ENCODE measurements at places on chromosomes 4 and X. TPM values are rescaled to one million over a fixed set of nuclear protein-coding genes. Genes with fewer than 3 reads are reported as not detected.

ARMCX4 gene
- polyA plus RNA-seq = 31.4 TPM

RBM46 gene
- polyA plus RNA-seq = not detected

MAGEA2B gene
- not detected for polyA plus RNA-seq

GPR143 gene
- polyA plus RNA-seq = 13.3 TPM

CXCL3 gene
- polyA plus RNA-seq = not detected

MGAT4D gene
- not detected for polyA plus RNA-seq

SRPX2 gene
- polyA plus RNA-seq = 14.8 TPM

GRID2 gene
- 2.2 TPM for polyA plus RNA-seq

BANK1 gene
- 3.0 TPM for polyA plus RNA-seq

CHIC1 gene
- polyA plus RNA-seq = 11.7 TPM

SMIM10 gene
- polyA plus RNA-seq = 8.1 TPM

HEPH gene
- polyA plus RNA-seq = 51.6 TPM

SPANXA2 gene
- not detected for polyA plus RNA-seq

TRAM1L1 gene
- 15.4 TPM for polyA plus RNA-seq

FAM120C gene
- polyA plus RNA-seq = 12.1 TPM

MAGEC1 gene
- polyA plus RNA-seq = not detected

GRCh38 chr4:164383358-164384220 is 370.3 kb upstream of the SMIM31 start:
- DNase-seq = peak; percentile 43

- no peak for DNase-seq
Measured at GRCh38 chrX:123976706-123977316, 15.3 kb downstream of the STAG2 start.

GRCh38 chr4:48047421-48047844 is 30.9 kb downstream of the NIPAL1 start:
- DNase-seq = no peak

- peak; percentile 64 for DNase-seq
Measured at GRCh38 chr4:6200011-6200921, at the start of gene JAKMIP1. TSS of gene JAKMIP1 (minus strand) at chr4:6200549. CDS start at chr4:6112850, 87,699 bp downstream.

DNA sequence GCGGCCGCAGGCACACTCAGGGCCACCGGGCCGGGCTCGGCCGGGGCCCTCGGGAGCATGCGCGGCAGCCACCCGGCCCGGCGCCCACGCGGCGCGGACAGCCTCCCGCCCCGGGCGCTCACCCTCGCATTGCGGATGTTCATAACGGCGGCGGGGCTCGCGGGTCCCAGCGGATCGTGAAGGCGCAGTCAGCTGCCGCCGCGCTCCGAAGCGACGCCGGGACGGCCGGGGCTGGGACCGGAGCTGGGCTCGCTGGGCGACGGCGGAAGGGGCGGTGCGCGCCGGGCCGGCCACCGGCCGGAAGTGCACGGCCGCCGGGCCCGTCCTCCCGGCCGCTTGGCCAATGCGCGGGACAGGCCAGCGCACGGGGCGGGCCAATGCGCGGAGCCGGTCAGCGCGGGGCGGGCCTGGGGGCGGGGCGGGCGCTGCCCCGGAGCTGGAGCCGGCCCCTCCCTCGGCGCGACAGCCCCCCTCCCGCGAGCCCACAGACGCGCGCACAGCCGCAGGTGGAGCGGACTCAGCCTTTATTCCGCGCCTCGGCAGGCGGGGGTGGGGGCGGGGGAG is at the start of gene NAA10:
Gene NAA10, minus strand, starts transcription at position 276 of the 564 bp plus-strand sequence. Its CDS starts 133 bp downstream, at position 143.
- peak; percentile 73 for DNase-seq

DNA sequence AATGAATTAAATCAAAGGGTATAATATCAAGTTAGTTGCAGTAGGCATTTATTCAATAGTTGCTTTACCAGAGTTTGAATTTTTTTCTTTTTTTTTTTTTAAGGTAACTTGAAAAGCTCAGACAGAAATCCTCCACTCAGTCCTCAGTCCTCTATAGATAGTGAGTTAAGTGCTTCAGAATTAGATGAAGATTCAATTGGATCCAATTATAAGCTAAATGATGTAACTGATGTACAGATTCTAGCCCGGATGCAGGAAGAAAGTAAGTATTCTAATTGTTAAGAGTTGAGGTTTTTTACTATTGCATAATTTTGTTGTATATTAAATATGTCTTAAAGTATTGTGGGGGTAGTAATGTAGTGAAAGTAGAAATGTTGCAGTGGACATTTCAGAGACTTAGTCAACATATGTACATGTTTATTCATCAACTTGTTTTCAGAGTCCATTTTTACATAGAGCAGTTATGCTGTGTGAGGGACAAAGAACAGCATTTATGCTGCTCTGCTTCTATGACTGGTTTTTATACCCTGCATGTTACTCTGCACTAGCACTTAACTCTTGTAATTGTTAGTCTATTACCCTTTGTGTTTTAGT is 38.4 kb downstream of the SLAIN2 start:
- DNase-seq = no peak

DNA sequence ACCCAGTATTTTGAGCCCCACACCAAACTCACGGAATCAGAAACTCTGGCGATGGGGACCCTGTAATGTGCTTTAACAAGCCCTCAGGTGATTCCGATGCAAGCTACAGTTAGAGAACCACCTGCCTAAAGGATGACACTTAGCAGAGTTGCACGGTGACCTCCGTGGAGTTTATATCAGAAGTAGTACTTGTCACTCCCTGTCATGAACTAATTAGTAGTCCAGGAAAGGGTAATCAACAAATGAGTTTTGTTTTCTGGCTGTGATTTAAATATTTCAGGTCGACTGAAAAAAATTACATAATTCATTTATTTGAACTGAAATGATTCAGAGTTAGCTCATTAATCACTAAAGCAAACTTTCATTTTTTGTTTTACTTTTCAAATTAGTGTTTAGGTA is 56.4 kb downstream of the TMA16 start:
- no peak for DNase-seq

DNA sequence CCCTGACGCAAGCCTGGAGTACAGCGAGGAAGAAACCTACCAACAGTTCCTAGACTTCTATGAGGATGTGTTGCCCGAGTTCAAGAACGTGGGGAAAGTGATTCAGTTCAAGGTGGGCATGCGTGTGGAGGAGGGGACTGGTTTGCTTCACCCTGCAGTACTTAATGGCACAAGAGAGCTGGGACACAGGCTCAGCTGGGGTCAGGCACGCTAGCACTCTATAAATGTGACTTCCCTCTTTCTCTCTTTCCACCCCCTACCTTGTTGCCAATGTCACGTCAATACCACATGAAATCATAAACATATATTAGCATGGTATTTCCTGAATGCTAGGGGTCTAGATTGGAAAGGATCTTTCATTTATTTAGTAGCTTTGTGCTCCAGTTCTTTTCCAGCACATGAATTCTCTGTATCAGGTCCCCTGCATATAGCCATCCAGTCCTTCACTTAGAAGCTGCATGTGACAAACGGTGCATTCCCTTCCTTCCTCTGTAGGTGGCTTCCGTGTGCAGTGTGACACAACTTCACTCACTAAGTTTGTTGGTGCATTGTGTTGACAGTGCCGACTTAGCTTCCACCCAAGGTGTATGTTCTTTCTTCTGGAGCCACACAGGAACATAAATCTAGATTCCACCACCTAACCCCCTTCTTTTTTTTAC is 25.6 kb downstream of the ZRSR2 start:
- peak; percentile 15 for DNase-seq

DNA sequence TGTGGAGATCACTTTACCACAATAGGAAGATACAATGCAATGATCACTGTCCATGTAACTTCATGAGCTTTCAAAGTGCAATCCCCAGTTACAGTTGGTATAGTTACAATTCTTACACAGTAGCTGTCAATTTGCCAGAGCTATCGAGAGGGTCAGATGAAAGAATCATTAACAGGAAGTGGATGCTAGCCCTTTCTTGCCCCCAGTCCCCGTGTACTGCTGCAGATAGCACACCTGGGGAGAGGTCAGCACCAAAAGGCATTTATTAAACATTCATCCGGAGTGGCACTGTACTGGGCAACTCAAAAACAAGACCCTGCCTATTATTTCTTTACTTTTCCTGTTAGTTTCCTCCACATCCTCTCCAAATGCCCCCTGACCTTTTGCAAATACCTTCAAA is 47.7 kb downstream of the SOD3 start:
- no peak for DNase-seq

DNA sequence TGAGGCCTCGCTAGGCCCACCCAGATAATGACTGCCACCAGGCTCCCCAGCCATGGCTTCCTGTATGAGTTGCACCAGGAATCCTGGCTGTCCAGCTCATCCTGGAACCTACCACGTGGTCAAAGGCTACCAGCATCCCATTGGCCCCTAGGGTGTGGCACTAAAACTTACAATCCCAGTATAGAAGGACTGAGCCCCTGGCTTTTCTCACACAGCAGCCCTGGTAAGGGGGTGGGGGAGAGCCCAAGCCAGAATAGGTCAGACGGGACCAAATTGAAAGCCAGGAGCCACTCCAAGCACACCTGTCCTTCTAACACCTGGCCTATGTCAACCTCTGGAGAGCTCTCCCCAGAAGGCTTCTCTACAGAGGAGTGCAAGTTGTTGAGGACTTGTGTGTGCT is 269.3 kb upstream of the AGTR2 start:
- DNase-seq = no peak

- no peak for DNase-seq
Measured at GRCh38 chr4:179372242-179372641, 1930.0 kb upstream of the AGA start.

DNA sequence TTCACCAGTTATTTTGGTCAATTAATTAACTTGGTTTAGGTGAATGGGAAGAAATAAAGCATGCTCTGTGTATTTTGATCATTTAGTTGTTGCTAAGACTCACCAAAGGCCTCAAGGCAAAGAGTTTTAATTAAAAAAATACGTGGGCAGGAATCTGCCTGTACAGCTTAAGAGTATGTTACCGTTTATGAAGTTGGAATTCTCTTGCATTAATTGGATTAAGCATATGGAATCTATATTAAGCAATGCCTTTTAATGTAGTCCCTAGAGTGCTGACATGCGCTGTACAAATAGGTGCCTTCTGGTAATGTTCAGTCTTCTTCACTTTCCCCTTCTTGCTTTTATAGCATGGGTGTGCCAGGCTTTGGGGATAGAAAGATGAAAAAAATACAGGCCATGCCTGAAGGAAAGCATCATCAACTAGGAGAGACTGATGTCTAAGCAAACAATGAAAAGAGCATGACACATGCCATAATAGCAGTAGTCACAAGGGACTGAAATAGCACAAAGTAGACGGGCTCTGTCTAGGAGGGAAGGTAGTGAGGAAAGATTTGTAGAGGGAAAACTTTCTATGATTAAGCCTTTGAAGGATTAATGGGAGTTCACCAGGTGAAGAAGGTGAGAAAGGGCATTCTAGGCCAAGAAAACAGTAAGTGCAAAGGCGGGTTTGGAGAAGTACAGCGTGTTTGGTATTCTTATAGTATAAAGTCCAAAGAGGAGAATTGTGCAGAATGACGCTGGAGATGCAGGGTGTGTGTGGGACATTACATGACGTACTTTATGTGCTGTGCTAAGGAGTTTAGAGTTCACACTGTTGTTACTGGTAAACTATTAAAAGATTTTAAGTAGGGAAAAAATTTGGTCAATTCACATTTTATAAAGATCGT is 226.1 kb upstream of the ANXA3 start:
- no peak for DNase-seq

DNA sequence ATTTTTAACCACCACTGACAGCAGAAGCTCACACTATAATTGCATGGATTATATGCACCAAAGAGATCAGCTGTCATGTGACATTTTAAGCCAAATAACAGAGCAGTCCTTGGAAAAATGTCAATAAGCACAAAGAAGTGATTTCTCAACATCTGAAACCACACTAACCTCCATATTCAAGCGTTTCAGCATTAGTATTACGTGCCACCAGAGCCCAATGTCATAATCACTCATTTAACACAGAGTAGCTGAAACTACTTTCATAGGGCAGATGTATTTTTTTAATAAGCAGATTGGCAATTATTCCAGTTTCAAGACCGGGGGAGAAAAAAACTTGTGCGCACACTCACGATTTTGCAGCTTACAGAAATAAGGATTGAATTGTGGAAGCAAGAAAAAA is 76.6 kb downstream of the SH3KBP1 start:
- no peak for DNase-seq

DNA sequence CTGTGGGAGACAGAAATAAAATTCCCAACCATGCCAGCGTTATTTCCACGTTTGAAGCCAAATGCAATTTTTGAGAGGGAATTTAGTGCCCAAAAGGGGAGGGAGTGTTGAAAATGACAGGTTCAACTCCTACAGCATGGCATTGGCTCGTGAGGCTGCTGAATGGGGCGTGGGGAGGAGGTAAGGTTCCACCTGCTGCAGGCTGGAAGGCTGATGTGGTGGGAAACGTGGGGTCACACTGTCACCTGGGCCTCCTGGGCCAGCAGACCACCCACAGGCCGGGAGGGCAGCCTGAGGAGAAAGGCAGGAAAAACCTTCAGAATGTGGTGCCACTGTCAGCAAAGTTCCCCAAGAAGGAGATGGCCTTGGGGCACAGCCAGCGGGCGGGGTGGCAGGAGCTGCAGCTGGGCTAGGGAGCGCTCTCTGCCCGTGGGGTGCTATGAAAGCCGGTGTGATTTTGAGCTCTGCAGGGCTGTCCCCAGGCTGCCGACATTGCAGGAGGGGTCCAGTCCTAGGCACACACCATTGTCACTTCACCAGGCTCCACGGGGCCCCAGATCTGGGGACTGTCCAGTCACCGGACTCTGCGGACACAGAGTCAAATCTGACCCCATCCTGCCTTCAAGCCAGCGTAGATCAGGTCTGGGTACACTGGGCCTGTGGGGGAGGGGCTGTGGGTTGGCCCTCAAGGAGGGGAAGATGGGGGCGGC is 19.6 kb downstream of the MSANTD1 start:
- no peak for DNase-seq
